ENCODE measurements at places on chromosomes 1 and 21.

DNA sequence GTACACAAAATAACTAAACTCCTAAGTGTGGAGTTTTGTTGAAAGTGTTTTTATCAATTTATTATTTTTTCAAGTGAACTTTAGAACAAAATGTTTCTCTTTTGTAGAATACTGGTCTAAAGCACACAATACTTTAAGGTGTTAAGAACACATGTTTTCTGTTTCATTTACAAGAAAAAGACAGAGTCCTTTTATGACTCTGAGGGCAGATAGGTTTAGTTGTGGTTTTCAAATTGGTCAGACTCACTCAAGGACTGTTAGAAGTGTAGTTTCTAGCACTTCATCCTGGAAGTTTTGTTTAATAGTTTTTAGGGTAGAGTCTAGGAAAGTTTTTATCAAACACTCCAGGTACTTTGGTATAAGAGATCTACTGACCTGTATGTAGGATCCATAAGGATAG is 376.5 kb downstream of the LRRIQ3 start:
- no peak for DNase-seq

GRCh38 chr1:236009191-236009590 is 55.7 kb downstream of the NID1 start:
- DNase-seq = no peak

GRCh38 chr1:30684881-30685795 is 38.2 kb downstream of the MATN1 start:
- DNase-seq = no peak

DNA sequence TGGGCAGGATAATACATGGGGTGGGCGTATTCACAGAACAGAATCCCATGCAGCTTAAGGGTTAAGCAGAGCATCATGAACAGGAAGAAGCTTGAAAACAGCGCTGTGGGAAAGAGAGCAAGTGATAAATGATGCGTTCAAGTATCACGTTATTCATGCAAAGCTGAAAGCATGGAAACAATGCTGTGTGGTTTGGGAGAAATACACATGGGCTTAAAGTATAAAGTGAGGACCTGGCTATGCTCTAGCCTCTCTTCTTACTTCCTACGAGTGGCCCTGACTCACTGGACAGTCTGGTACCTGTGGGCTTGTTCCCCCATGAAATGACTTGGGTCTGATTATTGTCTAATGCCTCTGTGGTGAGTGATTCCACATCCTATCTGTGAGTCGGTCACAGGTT is 25.7 kb downstream of the TMPRSS2 start:
- no peak for DNase-seq

DNA sequence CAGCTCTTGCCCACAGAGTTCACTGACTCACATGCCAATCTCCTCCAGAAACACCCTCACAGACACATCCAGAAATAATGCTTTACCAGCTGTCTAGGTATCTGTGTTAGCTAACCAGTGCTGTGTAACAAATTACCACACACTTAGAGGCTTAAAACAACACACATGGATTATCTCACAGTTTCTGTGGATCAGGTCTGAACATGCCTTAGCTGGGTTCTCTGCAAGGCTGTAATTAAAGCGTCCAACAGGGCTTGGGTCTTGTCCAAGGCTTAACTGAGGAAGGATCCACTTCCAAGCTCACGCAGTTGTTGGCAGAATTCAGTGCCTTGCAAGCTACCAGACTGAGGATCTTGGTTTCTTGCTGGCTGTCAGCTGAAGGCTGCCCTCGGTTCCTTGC is 92.5 kb upstream of the RGS4 start:
- no peak for DNase-seq

GRCh38 chr1:162172311-162173102 is 103.0 kb downstream of the NOS1AP start:
- DNase-seq = no peak

DNA sequence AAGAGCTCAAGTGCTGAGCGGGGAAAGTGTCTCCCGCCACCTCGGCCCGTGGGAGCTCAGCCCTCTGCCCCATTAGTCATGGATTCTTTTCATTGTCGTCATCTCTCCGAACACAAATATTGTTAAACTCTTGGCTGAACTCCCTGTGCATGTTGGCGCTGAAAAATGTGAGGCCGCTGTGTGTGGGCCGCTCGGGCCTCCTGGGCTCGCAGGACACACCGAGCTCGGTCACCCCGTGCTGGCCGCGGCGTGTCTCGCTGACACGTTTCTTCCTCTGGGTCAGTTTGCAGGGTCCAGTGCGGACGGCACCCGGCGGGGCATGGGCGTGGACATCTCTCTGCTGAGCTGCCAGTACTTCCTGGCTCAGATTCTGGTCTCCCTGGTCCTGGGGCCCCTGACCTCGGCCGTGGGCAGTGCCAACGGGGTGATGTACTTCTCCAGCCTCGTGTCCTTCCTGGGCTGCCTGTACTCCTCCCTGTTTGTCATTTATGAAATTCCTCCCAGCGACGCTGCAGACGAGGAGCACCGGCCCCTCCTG is 25.6 kb downstream of the SLC45A1 start:
- DNase-seq = no peak

DNA sequence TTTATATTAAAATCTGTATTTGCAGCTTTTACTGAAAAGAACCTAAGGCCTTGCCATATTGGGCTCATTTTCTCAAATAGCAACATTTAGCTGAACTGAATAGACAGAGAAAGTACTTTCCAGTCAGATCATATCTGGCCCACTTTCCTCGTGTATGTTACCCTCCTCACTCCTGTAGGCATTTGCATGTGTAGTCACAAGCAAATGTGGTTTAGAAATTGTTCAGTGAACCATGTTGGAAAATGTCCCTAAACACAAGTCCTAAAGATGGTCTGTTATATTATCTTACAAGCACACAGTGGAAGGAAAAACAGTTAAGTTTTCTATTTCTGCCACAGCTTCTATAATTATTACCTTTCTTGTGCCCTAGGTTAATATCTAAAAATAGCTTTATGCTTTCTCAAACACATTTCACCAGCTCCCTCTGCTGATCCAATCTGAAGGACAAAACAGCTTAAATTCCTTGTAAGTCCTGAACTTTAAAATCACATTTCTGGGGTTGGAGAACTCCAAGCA is 606 bp upstream of the FMO4 start:
- no peak for DNase-seq

DNA sequence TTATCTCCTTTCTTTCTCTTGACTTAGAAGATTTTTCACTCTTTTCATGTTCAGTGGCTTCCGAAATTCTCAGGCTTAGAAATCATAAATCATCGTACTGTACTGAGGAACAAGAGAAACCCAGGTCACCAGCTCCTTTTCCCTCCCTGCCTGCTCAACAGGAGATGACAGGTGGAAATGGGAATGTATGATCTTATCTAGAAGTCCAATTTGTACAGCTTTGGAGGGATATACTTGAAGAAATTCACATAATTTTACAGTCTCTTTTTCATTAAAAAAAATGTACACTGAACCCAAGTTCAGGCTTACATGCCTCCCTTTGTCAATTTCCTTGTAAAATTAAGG is 11.7 kb downstream of the EVA1C start:
- DNase-seq = no peak

DNA sequence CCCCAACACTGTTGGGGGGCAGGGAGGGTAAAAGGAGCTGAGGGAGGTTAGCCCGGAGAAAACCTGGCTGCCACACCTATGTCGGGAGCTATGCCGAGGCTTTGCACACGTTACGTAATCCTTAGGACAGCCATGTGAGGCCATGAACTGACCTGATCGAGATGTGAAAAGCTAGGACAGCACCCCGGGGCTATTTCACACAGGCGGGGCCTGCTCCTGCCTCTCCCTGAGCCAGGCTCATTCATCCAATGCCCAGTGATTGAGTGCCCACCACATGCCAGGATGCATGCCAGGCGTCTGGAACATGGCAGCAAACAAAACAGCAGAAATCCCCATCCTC is 30.2 kb downstream of the LDLRAP1 start:
- no peak for DNase-seq

GRCh38 chr1:59779949-59780348 is 34.8 kb upstream of the HOOK1 start:
- DNase-seq = no peak

DNA sequence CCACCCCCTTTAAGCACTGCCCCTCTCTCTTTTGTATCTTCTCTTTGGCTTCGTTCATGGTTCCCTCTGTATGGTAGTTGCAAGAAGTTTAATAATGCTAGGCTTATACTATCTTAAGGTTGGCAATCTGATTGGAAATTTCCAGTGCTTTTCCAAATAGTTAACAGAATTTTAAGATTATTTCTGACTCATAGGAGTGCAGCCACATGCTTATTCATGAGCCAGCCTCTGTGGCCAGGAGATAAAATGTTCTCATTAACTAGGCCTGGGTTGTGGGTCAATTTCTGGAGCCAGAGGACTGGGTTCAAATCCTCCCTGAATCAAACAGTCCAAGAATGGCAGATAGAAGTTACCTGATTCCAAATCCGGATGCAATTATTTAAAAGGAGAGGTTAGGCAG is 103.1 kb downstream of the ATP6V1G3 start:
- DNase-seq = no peak

- DNase-seq = no peak
Observed at GRCh38 chr1:222392556-222392955, 155.3 kb downstream of the HHIPL2 start.

- no peak for DNase-seq
Observed at GRCh38 chr1:224435999-224436398, 1.4 kb upstream of the WDR26 start.

DNA sequence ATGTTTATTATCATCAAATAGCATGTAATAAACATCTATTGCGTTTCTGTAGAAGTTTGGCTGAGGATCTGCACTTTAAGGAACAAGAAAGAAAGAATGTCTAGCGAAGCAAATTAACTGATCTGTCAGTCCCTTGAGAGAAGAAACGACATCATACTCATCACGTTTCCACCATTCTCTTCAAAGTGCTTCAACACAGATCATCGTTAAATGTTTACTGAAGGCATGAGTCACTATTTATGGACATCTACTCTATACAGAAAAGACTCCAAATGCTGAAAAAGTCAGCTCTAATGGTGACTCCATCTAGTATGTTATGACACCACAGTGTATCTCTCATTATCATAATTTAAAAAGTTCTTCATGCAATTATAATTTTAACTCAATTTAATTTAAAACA is 369.1 kb downstream of the RGS7 start:
- no peak for DNase-seq

DNA sequence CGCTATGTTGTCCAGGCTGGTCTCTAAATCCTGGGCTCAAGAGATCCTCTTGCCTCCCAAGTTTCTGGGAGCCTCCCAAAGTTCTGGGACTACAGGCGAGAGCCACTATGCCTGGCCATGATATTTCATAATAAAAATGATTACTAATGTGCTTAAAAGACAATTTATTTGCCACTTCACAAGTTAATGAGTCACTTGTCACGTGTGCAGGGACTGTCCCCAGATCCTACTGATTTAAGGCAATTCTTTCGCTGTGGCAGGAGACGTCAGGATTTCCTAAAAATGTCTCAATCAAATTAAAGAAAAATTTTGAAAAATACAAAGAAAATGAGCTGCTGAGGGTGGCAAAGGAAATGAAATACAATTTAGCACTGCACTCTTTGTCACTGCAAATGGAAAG is 43.5 kb downstream of the B3GALNT2 start:
- no peak for DNase-seq

DNA sequence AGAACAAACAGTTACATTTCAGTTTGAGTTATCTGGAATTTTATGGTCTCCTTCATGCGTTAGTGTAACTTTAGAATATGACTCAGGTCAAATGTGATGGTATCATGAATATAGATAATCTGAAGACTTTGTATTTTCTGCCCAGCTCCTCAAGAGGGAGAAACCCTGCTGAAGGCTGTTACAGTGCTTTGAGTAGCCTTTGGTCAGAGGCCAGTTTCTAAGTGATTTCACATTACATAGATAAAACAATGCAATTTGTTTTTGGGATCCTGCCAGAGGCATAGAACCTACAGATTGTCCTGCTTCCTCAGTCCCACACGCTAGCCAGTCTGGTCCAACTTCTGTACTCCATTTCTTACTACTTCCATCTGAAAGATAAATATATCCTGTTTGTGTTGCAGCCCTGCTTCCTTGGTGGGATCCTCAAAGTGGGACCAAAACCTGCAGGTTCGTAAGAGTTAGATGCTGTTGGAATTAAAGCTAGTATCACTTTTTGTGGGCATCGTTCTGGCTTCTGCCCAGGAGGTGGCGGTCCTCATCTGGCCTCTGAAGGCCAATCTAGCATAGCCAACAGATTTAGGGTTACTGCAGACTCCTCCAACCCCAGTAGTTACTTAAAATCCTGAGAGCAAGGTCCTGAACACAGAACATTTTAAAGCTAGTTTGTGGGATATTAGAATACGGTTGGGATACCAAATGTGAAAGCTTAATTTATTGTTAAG is 645.8 kb upstream of the USP24 start:
- DNase-seq = no peak

DNA sequence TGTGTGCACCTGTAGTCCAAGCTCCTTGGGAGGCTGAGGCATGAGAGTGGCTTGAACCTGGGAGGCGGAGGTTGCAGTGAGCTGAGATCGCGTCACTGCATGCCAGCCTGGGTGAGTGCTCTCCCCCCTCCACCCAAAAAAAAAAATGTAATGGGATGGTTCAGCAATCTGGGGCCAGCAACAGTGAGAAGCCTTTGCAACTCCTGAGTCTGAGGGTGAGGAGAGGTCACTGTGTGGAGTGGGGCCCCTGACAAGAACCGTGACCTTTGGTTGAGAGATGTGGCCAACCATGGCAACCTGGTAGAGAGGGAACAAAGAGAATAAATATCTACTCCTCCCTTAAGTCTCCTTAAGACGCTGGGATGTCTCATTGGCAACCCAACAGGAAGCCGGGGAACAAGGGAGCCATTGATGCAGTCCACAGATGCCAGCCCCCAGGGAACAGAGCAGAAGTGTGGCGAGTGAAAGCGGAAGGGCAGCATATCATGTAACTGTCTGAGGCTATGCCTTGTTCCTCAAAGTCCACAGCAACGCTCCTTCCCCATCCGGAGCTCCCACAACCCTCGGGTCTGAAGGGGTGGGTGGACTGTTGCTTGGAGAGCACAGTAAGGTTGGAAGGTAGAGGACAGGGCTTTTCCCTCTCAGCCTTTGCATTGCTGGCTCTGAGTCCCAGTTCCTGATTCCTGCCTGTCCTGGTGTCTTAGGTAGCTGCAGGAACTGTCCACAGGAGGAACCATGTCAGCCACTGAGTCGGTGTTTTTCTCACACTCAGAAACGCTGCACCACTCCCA is 8.3 kb downstream of the TRNP1 start:
- DNase-seq = no peak

GRCh38 chr1:201123866-201124265 is 3.1 kb downstream of the ASCL5 start:
- no peak for DNase-seq

DNA sequence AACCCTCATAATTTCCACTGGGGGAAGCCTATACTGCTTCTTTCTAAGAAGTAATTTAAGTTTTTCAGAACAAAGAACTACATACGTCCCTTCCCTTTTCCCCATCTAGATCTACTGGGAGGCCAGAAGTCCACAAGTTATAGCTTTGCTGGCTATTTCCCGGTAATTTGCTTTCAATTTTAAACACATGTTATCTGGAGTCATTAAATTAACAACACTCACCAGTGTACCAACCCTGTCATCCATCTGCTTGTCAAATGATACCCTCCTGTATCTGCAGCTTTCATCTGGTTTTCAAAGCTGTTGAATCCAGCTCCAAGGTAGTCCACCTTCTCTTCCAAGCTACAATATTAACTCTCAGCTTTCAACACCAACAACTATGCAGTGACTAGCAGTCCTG is 466.7 kb upstream of the PKN2 start:
- no peak for DNase-seq
